ENCODE measurements at places on chromosomes 7 and 10.

GRCh38 chr10:14578060-14578952 lies 196.4 kb downstream of the FAM107B start:
- DNase-seq: no peak

- no peak for DNase-seq
Observed at GRCh38 chr10:33897291-33897752, 562.9 kb upstream of the NRP1 start.

- DNase-seq: no peak
Observed at GRCh38 chr10:33126742-33127141, 168.7 kb upstream of the ITGB1 start.

GRCh38 chr7:36854652-36855051 lies 130.4 kb upstream of the AOAH start:
- DNase-seq: no peak

- no peak for DNase-seq
Observed at GRCh38 chr7:156095908-156096539, 283.8 kb upstream of the SHH start.

DNA sequence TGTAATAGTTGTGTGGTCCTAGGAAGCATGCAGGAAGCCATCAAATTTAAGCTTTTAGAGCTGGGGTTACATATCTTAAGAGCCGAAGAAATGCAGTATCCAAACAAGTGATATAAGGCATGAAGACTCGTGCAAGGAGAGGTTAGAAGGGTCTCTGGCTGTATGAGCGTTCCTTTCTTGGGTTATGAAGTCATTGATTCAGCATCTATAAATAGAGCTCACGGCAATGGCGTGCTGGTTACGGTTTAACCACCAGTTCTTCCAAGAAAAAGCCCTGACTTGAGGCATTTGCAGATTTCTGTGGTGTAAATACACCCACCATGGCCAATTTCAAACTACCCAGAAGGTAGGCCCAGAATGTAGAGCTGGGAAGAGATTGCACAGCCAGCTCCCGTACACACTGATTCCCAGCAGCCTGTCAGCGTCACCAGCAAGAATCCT lies 72.0 kb upstream of the KAT6B start:
- no peak for DNase-seq

- no peak for DNase-seq
Observed at GRCh38 chr10:12829831-12830390, 171.6 kb downstream of the CCDC3 start.

DNA sequence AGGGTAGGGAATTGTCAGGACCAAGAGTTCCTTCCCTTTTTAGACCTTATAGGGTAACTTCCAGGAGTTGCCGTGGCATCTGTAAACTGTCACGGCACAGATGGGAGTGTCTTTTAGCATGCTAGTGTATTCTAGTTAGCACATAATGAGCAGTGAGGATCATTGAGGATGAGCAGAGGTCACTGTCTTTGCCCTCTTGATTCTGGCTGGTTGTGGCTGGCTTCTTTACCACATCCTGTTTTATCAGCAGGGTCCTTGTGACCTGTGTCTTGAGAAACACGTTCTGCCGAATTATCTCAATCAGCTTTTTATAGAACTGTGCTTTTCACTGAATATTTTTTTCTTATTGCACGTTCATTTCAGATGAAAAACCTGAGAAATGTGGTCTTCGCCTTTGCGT lies 41.5 kb downstream of the MINPP1 start:
- DNase-seq: no peak

DNA sequence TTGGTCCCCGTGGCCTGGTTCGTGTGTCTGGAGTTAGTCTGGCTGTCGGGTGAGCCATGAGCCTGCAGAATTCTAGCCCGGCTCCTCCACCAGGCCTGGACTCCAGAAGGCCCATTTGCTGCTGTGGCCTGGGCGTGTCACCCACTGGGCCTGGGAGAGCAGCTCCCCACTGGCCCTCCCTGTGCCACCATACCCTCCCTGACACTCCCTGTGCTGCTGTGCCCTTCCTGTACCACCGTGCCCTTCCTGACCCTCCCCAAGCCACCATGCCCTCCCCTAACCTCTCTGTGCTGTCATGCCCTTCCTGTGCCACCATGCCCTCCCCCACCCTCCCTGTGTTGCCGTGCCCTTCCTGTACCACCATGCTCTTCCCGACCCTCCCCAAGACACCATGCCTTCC lies 39.1 kb upstream of the DIP2C start:
- DNase-seq: no peak

GRCh38 chr7:19327018-19327417 lies 181.8 kb upstream of the FERD3L start:
- no peak for DNase-seq

- no peak for DNase-seq
Observed at GRCh38 chr7:159370-160270, 32.8 kb upstream of the FAM20C start.

Measured in cortex of kidney (tissue), 1 donor.